ENCODE measurements at places on chromosomes 3 and 15. TPM values are rescaled to one million over a fixed set of nuclear protein-coding genes. Genes with fewer than 3 reads are reported as not detected.

The STRIT1 gene
- not detected for total RNA-seq

The MUC20 gene
- total RNA-seq: 11.2 TPM

The MRAS gene
- 9.9 TPM for total RNA-seq

The ISL2 gene
- not detected for total RNA-seq

The ALDH1A2 gene
- total RNA-seq: 2.1 TPM

The HCLS1 gene
- total RNA-seq: 17.1 TPM

DNA sequence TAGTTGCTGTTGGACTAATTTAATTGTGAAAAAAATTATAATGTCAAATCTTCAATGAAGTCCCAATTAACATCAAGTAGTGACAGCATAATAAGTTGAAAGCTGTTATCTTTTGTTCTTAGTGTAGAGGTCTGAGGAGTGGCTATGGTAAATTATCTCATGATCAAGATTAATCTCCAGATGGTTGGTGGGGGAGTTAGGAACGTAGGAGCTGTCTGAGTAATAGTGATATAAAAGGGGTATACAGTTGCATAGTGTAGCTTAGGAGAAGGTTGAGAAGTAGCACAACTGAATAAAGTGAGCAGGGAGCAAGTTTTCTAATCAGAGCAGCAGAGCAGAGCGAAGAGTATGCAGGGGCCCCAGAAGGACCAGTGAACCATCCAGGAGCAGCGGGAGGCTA lies 19.5 kb downstream of the TMOD2 start:
- H3K4me3 ChIP-seq: no peak overlapping the region
- no peaks in the 10 kb centered on the region for H3K27me3 ChIP-seq

DNA sequence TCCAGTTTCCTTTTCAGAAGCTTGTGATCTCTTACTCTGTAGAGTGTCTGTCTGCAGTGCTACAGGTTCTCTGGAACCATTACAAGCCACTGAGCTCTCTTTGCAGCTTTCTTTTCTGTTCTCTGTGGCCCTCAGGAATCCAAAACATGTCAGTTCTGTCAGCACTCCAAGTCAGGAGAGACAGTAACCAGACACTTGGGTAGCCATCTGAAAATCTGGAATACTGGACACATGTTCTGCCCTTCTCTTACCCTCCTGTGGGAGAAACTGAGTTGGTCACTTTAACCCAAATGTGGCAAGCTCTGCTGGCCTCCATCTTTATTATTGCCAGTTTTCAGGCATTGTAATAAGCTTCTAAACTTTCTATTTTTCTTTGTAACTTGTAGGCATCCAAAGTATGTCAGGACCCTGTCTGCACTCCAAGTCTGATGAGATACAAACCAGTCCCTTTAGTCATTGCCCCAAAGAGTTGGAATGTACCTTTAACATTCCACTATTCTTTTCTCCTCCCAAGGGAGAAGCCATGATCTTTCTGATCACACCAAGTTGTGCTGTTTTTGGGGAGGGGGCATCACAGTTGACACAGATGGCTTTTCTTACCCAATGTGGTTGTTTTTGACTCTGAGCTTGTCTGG lies 183.7 kb downstream of the DPH6 start:
- no peak for DNase-seq
- H3K36me3 ChIP-seq: no peaks in the 10 kb centered on the region
- H3K4me1 ChIP-seq: no peaks in the 10 kb centered on the region

- no peak within 1 kb of the TSS for H3K4me3 ChIP-seq
- DNase-seq: peak; percentile 57
- H3K27ac ChIP-seq: no peak within 1 kb of the TSS
- H3K36me3 ChIP-seq: no peaks in the 10 kb centered on the region
- no peaks in the 10 kb centered on the region for H3K27me3 ChIP-seq
These were observed at the start of gene SCG5 for GRCh38 chr15:32641517-32642059. Gene SCG5, plus strand, starts transcription at chr15:32641710. Its CDS starts 1,883 bp downstream, at chr15:32643593.

Data from body of pancreas (tissue), 4 donors.